ENCODE measurements at places on chromosomes 11 and 22. TPM values are rescaled to one million over a fixed set of nuclear protein-coding genes. Genes with fewer than 3 reads are reported as not detected.

Gene SEZ6L
- 0.28 TPM for total RNA-seq

Gene OR52I1
- not detected for total RNA-seq

Gene CRYBA4
- total RNA-seq, result not detected

Gene HORMAD2
- total RNA-seq, result not detected

Gene KCNJ4
- total RNA-seq, result 27.5 TPM

Gene GAL3ST1
- total RNA-seq, result 2.9 TPM

Gene MMP11
- total RNA-seq, result 38.2 TPM

Gene FAM111B
- 1.8 TPM for total RNA-seq

Gene SYNGR1
- total RNA-seq, result 61.8 TPM

Gene PLA2G3
- 1.1 TPM for total RNA-seq

Gene PANX3
- total RNA-seq, result not detected

Gene MYO18B
- 178 TPM for total RNA-seq

Gene LDLRAD3
- 6.2 TPM for total RNA-seq

Gene DMC1
- total RNA-seq, result 3.0 TPM

Gene LMO2
- total RNA-seq, result 28.6 TPM

Gene SLC37A2
- total RNA-seq, result 1.0 TPM

Gene GAS2L1
- total RNA-seq, result 17.3 TPM

Gene KCNK4
- not detected for total RNA-seq

Gene OMP
- total RNA-seq, result not detected

Gene C11orf98
- 141 TPM for total RNA-seq

Gene GSTT2B
- total RNA-seq, result 25.9 TPM

Gene KRTAP5-1
- not detected for total RNA-seq
